ENCODE measurements at places on chromosomes 3 and 15.

DNA sequence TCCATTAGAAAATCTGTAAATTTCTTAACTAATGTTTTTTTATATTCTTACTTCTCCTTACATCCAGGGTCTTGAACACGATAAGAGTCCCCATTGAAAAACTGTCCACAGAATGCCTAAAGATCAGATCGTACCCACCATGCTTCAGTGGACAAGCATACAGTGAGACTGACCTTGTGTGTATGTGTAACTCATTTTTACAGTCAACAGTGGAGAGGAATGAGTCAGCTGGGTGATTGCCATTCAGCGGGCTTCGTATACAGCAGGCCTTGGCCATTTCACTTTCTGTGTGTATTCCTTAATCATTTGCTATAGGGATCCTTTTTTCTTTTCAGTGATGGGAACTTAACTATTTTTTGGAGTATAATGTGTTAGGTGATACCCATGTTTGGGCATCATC, 10.6 kb downstream of the PARP14 start:
- no peak for DNase-seq

DNA sequence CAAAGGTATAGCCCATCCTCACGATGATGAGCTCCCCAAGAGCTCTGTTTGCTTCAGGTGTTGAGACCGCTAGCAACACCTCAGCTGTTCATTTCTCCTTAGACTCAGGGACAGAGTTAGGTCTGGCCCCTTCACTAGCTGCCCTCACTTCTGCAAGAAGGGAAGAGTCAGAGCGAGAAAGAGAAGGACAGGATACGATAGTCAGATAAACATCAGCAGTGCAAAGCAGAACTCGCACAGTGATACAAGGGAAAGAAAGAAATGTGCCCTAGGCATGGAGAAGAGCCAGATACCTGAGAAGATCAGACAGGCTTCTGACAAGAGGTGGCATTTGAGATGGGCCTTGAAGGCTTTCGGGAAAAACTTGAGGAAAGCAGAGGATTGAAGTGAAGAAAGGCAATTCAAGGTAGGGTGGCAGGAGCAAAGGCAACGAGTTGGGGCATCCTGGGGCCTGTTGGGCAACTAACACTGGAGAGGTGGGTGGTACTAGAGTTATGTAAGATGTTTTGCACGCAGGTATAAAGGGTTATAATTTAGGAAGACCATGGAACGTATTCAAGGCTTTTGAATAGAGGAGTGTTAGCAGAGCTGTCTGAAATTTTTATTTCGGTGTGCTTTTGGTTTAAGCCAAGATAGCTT, 106.0 kb downstream of the PGPEP1L start:
- DNase-seq = no peak

- DNase-seq = no peak
Measured at GRCh38 chr3:8665407-8665896, 20.9 kb upstream of the SSUH2 start.

GRCh38 chr3:72458375-72458774, 389.9 kb downstream of the SHQ1 start:
- no peak for DNase-seq

DNA sequence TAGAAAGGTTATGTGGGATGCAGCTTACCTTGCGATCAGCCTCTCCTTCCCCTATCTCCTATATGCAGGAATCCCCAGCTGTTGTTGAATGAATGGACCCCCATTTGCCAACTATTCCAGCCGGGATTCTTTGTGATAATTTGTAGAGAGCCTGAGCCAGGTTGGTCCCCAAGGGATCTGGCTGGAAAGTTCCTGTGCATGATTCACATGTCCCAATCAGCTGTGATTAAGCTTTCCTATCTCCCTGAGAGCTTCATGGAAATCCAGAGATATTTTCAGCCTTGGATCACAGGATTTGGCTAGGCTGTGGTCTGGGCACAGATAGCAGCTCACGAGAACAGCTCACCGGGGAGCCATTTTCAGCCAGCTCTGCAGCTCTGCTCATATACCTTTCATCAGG, 76.7 kb downstream of the ARNT2 start:
- DNase-seq = no peak

GRCh38 chr3:71652781-71653413, 69.4 kb upstream of the FOXP1 start:
- DNase-seq = no peak

GRCh38 chr3:171284308-171285075, 175.7 kb downstream of the TNIK start:
- no peak for DNase-seq

DNA sequence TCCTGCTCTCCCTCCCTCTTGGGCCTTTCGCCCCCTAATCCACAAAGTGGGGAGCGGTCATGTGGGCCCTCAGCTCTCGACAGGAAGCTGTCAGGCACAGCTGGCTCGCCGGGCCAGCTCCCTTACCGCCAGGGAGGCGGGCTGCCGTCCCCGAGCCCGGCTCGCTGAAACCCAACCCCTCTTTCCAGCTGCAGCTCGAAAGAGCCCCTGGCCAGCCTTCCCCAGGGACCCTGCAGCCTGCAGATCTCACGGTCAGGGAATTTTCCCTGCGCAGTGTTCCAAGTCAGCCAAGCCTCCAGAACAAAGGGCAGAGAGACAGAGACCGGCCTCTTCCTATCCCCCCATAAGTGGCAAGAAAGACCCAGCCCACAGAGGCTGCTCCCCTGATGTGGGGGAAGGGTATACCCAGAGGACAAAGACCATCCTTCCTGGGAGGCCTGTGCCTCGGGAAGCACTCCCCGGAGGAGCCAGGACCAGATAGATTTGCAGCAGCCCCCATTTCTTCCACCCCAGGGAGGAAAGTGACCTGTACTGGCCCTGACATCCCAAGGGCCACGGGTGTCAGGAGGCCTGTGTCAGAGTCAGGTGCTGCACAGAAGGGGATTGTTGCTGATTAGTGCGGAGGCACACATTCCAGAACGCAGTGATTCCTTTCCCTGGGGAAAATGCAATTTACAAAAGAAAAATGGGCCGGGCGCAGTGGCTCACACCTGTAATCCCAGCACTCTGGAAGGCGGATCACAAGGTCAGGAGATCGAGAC, 32.6 kb downstream of the MAGEF1 start:
- no peak for DNase-seq

- DNase-seq = peak; percentile 41
Measured at GRCh38 chr3:72335458-72336095, 512.7 kb downstream of the SHQ1 start.

DNA sequence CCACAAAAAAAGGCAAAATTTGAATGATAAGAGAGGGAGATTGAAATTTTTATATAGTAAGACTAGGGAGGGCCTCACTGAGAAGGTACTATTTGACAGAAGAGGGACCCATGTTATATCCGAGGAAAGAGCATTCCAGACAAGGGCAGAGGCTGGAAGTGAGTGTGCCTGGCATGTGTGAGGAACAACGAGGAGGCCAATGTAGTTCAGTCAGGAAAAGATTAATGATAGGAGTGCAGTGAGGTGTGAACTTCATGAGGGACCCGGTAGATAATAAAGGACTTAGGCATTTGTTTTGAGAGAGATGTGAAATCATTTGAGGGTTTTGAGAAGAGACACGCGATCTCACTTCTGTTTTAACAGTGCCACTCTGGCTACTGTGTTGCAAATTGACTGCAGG, 36.3 kb downstream of the ASTE1 start:
- DNase-seq = no peak

GRCh38 chr3:133014325-133014724, 23.9 kb upstream of the TMEM108 start:
- no peak for DNase-seq

DNA sequence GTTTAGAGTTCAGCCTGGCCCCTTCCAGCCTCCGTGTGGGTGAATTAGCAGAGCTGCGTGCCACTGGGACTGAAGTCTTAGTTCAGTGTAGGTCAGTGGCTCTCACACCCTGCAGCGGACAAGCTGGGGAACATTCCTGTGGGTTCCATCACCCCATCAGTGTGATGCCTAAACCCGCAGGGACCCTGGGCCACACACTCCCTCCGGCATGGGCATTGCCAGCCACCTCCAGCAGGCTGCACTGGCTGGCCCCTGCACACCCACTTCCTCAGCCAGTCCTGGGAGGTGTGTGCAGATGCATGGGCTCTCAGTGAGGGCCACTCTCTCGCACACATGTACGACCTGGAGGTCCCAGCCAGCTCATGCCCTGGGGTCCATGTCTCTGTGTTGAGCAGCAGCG, 32.1 kb upstream of the TOPBP1 start:
- DNase-seq = no peak

DNA sequence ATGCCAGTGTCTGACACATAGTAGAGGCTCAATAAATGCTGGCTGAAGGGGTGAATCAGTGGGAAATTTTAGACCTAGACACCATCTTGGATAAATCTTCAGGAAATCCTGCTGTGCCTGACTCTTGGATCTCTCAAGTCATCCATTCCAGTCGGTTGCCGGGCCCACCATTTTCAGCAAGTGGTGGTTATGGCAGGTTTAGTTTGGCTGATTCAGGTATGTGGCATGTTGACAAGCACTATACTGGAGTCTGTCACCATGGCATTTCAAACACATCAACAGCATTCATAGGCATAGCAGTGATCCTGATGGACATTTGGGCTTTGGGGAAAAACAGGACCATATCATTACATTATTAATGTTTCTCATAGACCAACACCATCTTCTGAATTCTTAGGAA, 25.7 kb upstream of the APH1B start:
- no peak for DNase-seq

DNA sequence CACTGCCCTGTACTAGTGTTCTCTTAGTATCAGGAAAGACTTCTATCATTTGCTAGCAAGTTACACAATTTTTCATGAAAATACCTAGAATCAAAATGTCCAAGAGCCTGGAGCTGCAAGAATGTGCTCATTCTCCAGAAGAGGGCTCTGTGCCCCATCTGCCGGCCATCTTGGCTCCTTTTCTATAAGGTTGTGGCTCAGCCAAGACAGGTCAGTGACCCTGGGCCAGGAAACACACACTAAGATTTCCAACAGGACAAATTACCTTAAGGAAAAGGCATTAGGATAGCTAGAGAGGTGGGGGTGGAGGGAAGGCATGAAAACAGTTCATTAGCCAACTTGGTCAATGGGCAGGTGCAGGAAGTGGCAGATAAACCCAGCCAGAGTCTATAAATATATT, 20.7 kb downstream of the TIMP4 start:
- no peak for DNase-seq

DNA sequence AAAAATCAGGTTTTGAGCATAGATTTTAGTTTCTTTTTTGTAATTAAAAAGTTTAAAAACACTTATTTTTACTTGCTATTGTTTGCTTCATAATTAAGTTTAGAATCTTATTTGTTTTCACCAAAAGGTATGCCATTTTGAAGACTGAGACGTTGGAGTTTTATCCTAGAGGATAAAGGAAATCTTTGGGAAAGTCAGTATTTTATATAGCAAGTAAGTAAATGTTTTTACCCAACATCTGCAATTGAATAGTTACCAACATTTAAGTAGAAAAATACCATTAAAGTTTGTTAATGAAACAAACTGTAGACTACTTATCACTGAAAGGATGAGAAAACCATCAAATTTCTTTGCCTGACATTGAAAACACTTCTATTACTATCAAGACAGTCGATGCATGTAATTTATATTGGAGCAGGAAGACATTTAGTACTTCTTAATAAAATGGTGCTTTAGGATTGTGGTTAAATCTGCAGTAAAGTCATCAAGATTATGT, 14.0 kb upstream of the CHD2 start:
- no peak for DNase-seq

DNA sequence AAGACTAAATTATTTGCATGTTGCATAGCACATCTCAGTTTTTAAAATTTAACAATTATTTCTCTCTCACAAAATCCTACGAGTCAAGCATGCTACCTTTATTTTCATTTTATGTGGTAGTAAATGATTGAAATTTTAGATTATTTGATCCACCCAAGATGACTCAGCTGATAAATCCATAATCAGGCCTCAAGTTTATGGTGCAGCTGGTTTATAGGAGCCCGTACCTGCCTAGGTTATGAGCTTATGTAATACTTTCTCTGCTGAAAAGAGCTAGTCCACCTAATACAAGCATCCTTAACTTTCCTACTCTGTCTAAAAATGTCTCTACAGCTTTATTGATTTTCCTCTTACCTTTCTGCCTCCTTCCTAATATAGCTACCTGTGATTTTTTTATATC, 41.2 kb downstream of the SLC2A2 start:
- DNase-seq = no peak

DNA sequence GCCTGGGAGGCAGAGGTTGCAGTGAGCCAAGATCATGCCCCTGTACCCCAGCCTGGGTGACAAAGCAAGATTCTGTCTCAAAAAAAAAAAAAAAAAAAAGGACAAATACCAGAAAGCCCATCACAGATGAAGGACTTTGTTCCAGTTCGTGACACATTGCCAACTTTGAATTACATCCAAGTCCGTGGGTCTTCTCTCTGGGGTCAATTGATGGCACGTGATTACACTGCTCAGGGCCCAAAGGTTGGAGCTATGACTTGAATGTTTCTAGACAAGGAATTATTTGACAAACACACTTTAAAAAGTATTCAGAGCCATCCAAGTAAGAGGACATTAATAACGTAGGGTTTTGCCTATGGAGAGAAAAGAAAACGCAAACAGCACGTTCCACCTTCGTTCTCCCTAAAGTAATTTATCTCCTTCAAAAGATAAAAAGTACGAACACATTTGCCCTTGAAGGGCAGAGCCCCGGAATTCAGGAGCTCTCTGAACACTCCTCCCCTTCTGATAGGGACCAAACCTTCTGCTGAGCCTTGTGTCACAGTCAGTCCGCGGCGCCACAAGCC, 31.3 kb upstream of the ST3GAL6 start:
- no peak for DNase-seq

DNA sequence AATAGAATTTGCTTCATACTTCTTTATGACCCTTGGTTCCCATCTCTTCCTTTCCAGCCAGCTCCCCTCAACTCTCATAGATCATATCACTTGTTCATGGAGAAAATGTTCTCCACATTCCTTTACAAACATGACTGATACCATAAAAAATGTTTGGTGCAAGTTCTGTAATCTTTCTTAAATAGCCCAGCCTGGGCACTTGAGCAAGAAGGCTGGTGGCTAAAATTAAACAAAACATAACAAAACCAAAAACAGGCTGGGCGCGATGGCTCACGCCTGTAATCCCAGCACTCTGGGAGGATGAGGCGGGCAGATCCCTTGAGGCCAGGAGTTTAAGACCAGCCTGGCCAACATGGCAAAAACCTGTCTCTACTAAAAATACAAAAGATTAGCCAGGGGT, 8.9 kb upstream of the POLR2M start:
- no peak for DNase-seq
